Neural progenitor cell (in vitro differentiated cells): ENCODE measurements at places on chromosomes 11 and 22. TPM values are rescaled to one million over a fixed set of nuclear protein-coding genes. Genes with fewer than 3 reads are reported as not detected.

- H3K4me1 ChIP-seq, result peaks cover 29% of the 10 kb centered on the region
- H3K4me3 ChIP-seq, result no peak overlapping the region
- H3K36me3 ChIP-seq, result no peaks in the 10 kb centered on the region
- H3K27ac ChIP-seq, result no peak overlapping the region
- H3K27me3 ChIP-seq, result no peaks in the 10 kb centered on the region
Measured at GRCh38 chr11:126440792-126441514, 85.5 kb downstream of the ST3GAL4 start.

- no peaks in the 10 kb centered on the region for H3K4me1 ChIP-seq
- H3K27ac ChIP-seq, result no peak overlapping the region
- no peak for DNase-seq
- H3K36me3 ChIP-seq, result no peaks in the 10 kb centered on the region
- H3K4me3 ChIP-seq, result no peak overlapping the region
Measured at GRCh38 chr22:48097723-48098122, 1335.3 kb downstream of the TBC1D22A start.

The IFITM10 gene
- 0.34 TPM in 1 of 2 replicates, not detected in the other for total RNA-seq

The DERL3 gene
- total RNA-seq, result 1.1 and 7.7 TPM in 2 replicates

- no peak for DNase-seq
- H3K27me3 ChIP-seq, result no peaks in the 10 kb centered on the region
- no peak overlapping the region for H3K4me3 ChIP-seq
Measured at GRCh38 chr11:47946682-47947559, 33.4 kb upstream of the PTPRJ start.

The TEF gene
- total RNA-seq, result 11.0 and 17.2 TPM in 2 replicates

The MYBPC3 gene
- total RNA-seq, result 0.06 and 0.12 TPM in 2 replicates

- peaks cover 14% of the 10 kb centered on the region for H3K36me3 ChIP-seq
- H3K4me1 ChIP-seq, result peaks cover 24% of the 10 kb centered on the region
- H3K27me3 ChIP-seq, result no peaks in the 10 kb centered on the region
- DNase-seq, result peak; percentile 11
- H3K27ac ChIP-seq, result no peak overlapping the region
Measured at GRCh38 chr11:123742031-123742723, 717 bp upstream of the ZNF202 start.

DNA sequence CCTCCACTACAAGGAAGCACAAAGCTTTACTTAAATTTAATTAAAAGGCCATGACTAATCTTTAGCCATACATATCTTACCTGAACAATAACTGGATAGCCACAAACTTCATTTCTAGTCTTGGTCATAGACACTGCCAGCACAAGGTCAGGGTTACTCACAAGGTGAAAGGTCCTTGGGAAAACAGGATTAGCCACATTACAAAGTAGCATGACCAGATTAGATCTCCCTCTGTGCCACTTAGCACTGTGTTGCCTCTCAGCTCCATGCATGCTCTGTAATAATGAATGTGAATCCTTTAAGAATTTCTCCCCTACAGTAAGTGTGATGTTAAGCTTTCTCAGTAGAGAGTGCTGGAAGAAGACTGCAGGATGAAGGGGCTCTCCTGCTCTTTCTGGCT, 325.1 kb upstream of the MPPED2 start:
- no peaks in the 10 kb centered on the region for H3K4me1 ChIP-seq
- H3K27me3 ChIP-seq, result no peaks in the 10 kb centered on the region
- DNase-seq, result no peak
- no peak overlapping the region for H3K27ac ChIP-seq

DNA sequence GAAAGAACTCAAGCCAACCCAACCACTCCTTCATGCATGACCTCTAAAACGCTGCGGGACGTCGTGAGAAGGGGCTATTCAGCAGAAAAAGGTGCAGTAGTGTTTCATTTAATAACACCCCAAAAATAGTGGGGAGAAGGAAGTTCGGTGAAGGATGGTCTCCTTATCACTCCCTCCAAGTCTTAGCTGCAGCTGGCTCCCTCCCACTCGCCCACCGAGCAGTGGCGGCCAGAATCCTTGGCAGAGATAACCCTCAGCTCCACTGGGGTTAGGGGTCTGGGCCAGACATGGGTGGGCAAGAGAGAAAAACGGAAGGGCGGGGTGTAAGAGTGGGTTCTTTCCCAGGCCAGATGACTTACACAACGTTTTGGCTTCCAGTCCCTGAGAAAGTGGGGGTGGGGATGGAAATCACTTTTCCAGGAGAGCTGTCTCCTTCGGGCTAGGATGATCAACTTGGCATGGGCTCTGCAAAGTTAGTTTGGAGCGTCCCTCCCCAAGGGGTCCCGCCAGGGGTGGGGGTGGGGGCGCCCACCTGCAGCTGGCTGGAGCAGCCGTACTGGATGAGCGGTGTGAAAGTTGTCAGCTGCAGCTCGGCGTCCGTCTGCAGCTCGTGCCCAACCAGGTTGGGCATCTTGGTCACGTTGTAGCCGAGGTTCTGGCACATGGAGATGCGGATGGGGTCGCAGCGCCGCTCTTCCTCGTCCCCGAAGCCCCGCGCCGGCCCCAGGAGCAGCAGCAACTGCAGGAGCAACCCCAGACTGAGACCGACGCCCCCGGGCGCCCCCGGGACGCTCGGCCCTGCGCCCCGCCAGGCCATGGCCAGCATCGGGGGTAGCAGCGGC, 705 bp downstream of the FZD4 start:
- H3K4me3 ChIP-seq, result peak overlapping the region; percentile 64
- peaks cover 16% of the 10 kb centered on the region for H3K27me3 ChIP-seq
- DNase-seq, result peak; percentile 68
- no peak overlapping the region for H3K27ac ChIP-seq

DNA sequence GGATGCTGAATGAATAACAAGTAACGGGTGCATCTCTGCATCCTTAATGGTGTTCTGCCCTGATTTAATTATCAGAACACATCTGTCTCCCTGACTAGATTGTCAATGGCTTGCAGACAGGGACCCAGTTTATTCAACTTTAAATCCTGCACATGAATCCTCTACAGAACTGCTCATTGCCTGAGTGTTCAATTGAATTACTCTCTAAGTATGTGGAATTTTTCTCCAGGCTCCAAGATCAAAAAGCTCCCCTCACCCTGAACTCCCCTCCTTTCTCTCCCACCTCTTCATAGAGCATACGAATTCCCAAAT, 11.8 kb downstream of the MB start:
- H3K27me3 ChIP-seq, result no peaks in the 10 kb centered on the region
- H3K4me3 ChIP-seq, result no peak overlapping the region
- H3K4me1 ChIP-seq, result peaks cover 5% of the 10 kb centered on the region
- no peak for DNase-seq

GRCh38 chr11:429931-430456, 11.8 kb downstream of the ANO9 start:
- H3K4me1 ChIP-seq, result no peaks in the 10 kb centered on the region
- no peak overlapping the region for H3K4me3 ChIP-seq
- no peaks in the 10 kb centered on the region for H3K27me3 ChIP-seq
- DNase-seq, result no peak
- no peaks in the 10 kb centered on the region for H3K36me3 ChIP-seq

GRCh38 chr11:132540581-132540980, 991.7 kb downstream of the OPCML start:
- H3K27me3 ChIP-seq, result no peaks in the 10 kb centered on the region
- no peak overlapping the region for H3K27ac ChIP-seq
- H3K36me3 ChIP-seq, result no peaks in the 10 kb centered on the region

- no peaks in the 10 kb centered on the region for H3K36me3 ChIP-seq
- peaks cover 6% of the 10 kb centered on the region for H3K4me1 ChIP-seq
- H3K27ac ChIP-seq, result no peak overlapping the region
- H3K4me3 ChIP-seq, result no peak overlapping the region
- no peak for DNase-seq
Measured at GRCh38 chr11:92501066-92501739, 276.6 kb downstream of the FAT3 start.

DNA sequence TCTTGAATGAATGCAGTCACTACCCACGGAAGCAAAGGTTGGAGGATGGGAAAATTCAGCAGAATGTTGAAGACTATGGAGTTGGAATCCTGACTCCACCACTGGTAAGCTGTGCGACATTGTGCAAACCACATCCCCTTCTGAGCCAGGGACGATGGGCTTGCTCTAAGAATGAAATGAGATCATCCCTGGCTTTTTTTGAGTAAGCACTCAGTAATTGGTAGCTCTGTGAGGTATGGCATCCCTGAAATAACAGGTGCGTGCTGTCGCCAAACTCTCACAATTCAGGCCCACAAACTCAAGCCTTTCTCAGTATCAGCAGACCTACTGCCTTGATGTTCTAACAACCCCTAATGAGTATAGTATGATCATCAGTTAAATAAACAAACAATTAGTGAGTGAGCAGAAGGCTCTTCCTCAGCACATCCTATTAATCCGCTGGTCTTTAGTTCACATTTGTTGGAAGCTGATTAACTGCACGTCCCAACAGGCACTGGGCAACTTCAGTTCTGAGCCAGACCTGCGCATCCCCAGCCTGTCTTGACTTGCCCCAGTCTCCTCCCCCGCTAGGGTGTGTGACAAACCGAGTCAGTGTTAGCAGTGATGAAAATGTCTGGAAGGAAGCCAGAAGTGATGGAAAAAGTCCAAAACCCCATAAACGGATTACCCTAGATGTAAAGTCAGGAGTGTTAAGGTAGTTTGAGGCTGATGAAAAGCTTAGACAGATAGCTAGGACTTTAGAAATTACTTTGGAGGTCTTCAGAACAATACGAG, 235.5 kb downstream of the GRIK4 start:
- H3K4me3 ChIP-seq, result no peak overlapping the region
- no peak for DNase-seq
- no peaks in the 10 kb centered on the region for H3K27me3 ChIP-seq
- peaks cover 10% of the 10 kb centered on the region for H3K4me1 ChIP-seq

DNA sequence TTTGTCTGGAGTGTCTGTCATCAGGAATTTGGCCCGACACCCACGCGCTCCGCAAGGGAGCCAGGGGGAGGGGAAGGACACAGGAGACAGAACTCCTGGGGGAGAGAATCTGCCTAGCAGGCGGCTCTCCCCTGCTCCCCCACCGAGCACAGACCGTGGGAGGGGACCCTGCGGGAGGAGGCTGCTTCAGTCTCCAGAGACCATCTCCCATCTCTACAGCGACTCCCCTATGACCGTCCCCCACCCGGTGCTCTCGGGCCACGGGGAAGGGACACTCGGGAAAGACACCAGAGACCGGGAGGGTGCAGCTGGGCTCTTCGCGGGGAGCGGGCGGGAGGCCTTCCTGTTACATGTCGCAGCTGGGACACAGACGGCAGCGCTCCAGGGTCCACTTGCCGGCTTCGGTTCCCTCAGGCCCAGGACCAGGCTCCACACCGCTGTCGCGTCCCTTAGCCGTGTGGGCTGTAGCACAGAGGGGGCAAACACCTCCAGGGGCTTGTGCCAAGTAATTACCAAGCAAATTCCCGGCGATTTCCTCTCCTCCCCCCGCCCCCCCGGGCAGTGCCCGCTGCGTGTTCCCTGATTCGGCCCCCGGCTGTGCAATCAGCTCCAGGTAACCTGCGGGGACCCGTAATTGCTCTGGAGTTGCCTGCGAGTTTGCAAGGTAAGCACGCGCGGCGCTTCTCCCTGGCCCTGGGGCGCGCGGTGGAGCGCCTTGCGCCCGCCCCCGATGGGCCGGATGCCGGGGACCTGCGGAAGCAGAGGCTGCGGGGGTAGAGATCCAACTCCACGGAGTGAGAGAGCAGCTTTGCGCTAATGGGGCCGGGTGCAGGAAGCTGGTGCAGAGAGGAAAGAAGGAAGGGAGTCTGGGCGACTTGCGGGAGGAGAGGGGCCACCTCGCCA, 155.1 kb upstream of the CADM1 start:
- H3K27ac ChIP-seq, result no peak overlapping the region
- no peaks in the 10 kb centered on the region for H3K36me3 ChIP-seq
- H3K4me1 ChIP-seq, result peaks cover 16% of the 10 kb centered on the region
- peaks cover 64% of the 10 kb centered on the region for H3K27me3 ChIP-seq
- peak overlapping the region; percentile 56 for H3K4me3 ChIP-seq
- DNase-seq, result peak; percentile 67

GRCh38 chr11:16920559-16920958, 93.7 kb downstream of the PLEKHA7 start:
- no peak overlapping the region for H3K27ac ChIP-seq
- H3K36me3 ChIP-seq, result no peaks in the 10 kb centered on the region
- H3K4me1 ChIP-seq, result peaks cover 42% of the 10 kb centered on the region
- H3K4me3 ChIP-seq, result no peak overlapping the region
- peaks cover 21% of the 10 kb centered on the region for H3K27me3 ChIP-seq

DNA sequence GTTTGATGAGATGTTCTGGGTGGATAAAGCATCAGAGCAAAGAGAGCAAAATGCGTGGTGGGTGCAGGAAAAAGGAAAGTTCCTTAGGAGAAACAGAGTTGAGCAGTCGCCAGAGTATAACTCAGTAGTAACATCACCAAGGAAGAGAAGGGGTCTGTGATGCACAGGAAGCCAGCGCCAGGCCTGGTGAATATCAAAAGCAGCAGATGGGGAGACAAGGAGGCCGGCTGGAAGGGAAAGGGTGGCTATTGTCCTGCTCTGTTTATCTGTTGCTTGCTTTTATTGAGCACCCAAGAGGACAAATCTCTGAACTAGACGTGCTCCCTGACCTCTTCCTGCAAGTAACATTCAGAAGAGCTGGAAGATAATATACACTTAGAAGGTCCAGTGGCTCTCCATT, 52.7 kb upstream of the GRAMD1B start:
- no peaks in the 10 kb centered on the region for H3K4me1 ChIP-seq
- no peak for DNase-seq
- no peaks in the 10 kb centered on the region for H3K36me3 ChIP-seq
- H3K27me3 ChIP-seq, result no peaks in the 10 kb centered on the region
- H3K27ac ChIP-seq, result no peak overlapping the region

- no peaks in the 10 kb centered on the region for H3K27me3 ChIP-seq
- H3K27ac ChIP-seq, result no peak overlapping the region
- peaks cover 38% of the 10 kb centered on the region for H3K4me1 ChIP-seq
Measured at GRCh38 chr11:61969838-61970662, 2.6 kb upstream of the FTH1 start.

The RCOR2 gene
- total RNA-seq, result 70.6 and 139 TPM in 2 replicates

DNA sequence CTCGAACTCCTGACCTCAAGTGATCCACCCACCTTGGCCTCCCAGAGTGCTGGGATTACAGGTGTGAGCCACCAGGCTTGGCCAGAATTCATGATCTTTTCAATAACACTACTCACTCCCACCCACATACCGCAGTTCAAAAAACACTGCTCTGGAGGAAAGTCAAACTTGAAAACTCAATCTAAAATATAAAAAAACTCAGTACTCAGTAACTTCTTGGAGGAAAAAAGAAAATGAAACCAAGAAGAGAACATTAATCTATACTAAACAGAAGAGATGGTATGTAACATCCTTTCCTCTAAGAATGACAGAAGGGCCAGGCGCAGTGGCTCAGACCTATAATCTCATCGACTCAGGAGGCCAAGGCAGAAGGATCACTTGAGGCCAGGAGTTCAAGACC, 58.3 kb downstream of the MRTFA start:
- H3K27me3 ChIP-seq, result no peaks in the 10 kb centered on the region
- no peak overlapping the region for H3K4me3 ChIP-seq
